ENCODE measurements at places on chromosomes 5 and 9.

- DNase-seq = no peak
Measured at GRCh38 chr5:58381566-58381965, 78.3 kb downstream of the PLK2 start.

GRCh38 chr5:54590824-54591223 lies 73.3 kb downstream of the SNX18 start:
- no peak for DNase-seq

- peak; percentile 4 for DNase-seq
Measured at GRCh38 chr5:168114444-168115017, 176.9 kb upstream of the WWC1 start.

DNA sequence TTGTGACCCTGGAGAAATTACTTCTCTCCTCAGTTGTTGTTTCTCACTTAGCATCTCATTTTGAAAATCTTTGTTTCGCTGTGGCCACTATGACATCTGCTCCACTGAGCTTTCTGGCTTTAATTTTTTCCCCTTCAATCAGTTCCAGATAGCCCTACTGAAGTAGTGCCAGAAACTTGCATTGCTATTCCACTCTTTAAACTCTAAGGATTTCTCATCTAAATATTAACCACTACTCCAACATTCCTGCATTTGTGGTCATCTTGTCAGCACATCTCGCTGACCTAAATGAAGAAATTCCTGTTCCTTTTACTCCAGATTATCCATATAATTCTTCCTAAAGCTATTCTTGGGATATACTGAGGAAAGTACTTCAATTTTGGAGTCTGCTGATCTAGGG lies 15.3 kb upstream of the NOL6 start:
- DNase-seq = no peak

GRCh38 chr9:36939655-36940499 lies 94.2 kb downstream of the PAX5 start:
- no peak for DNase-seq

GRCh38 chr5:149664083-149664482 lies 66.0 kb upstream of the PPARGC1B start:
- no peak for DNase-seq

- DNase-seq = no peak
Measured at GRCh38 chr9:94952565-94953373, 226.3 kb downstream of the AOPEP start.

- DNase-seq = no peak
Measured at GRCh38 chr9:112112941-112113681, 62.0 kb downstream of the SUSD1 start.

GRCh38 chr9:38768351-38768761 lies 48.4 kb upstream of the FAM240B start:
- DNase-seq = no peak

DNA sequence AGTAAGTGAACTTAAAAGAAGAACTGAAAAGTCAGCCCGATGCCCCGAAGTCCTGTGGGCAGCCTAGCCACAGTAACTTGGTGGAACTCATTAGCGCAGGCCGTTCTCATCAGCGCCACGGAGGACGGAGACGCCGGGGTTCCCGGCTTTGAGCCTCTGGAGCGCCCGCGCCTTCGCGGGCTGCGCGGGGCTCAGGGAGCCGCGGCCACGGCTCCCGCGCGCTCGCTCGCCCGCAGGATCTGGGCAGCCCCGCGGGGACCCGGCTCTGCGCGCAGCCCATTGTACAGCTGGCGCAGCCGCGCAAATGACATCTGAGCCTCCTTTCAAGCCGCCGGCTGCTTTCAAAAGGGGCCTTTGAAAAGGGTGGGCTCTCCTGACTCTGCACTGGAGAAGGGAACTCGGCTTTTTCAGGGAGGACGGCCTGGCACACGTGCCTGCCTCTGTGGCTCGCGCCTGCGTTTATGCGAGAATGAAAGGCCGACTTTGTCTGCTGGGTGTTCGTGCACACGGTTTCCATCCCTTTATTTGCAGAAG lies 40.7 kb downstream of the TLR4 start:
- DNase-seq = no peak

GRCh38 chr5:10528056-10528816 lies 35.6 kb upstream of the ANKRD33B start:
- DNase-seq = no peak

- no peak for DNase-seq
Measured at GRCh38 chr9:126761274-126761673, 43.6 kb upstream of the ZBTB43 start.

GRCh38 chr9:130884111-130884531 lies 12.5 kb downstream of the QRFP start:
- DNase-seq = no peak

- DNase-seq = peak; percentile 67
Measured at GRCh38 chr5:157761690-157762621, 18.4 kb downstream of the LSM11 start.

DNA sequence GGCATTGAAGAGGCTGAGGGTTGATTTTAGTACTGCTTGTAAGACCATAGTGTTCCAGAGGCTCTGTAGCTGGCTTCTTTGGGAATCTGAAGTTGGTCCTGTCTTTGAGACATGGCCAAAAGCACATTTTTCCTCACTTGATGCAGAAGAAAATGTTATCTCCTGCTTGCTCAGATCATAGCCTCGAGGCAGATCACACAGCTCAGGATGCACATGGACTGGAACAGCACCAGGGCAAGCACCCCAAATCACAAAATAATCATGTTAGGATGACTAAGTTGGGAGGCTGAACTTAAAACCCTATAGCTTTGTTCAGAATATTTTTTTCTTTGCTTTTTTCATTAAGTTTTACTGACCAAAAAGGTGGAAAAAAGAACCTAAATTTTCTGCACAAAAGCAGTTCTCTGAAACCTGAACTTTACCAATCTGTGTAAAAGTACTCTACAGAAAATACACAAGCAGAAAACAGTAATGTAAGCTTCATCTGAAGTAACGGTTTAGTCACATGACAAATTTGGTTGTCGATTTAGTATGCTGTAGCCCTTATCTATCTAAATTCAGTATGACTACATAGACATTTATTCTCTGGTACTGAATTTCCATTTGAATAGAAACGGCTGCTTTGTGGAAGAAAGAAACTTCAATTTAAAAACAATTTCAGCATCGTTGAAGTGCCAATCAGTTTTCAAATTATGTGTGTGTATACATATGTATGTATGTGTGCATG lies 3.4 kb downstream of the KLHL9 start:
- DNase-seq = no peak

GRCh38 chr5:56142614-56143372 lies 90.3 kb downstream of the ANKRD55 start:
- DNase-seq = no peak

DNA sequence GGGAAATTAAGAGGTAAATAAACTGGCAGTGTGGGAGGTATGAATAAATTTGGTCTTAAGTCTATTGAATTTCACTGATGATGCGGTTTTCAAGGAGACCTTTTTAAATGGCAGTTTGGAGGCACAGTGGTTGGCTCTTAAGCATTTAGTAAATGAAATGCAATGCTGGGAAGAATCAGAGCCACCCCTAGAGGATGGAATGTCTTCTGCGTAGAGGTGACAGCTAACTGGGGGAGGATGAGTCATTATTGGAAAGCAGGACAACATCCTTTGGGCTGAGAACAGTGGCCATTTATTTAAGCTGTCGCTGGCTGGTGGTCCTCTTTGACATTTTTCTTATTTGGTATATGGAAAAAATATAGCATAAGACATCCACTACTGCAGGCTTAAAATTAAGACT lies 163.2 kb downstream of the SH3GL2 start:
- DNase-seq = no peak

DNA sequence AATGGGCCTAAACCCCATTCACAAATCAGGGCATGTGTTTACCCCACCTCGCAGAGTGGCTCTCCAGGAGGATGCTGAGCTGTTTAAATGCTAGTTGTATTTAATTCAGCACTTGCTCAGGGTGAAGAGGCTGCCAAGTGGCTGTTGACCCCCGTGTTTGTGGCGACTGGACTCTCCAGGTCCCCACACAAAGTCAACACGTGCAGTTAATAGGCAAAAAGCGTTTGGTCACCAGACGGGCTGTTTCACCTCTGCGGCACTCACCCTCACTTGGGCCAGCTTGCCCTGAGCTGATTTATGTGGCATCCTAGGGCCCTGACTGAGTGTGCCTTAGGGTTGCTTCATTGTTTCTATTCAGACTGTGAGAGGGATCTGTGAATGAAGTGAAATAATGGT lies 152.3 kb downstream of the GAS1 start:
- DNase-seq = no peak

GRCh38 chr5:159782197-159782994 lies 133.9 kb upstream of the ADRA1B start:
- DNase-seq = no peak

DNA sequence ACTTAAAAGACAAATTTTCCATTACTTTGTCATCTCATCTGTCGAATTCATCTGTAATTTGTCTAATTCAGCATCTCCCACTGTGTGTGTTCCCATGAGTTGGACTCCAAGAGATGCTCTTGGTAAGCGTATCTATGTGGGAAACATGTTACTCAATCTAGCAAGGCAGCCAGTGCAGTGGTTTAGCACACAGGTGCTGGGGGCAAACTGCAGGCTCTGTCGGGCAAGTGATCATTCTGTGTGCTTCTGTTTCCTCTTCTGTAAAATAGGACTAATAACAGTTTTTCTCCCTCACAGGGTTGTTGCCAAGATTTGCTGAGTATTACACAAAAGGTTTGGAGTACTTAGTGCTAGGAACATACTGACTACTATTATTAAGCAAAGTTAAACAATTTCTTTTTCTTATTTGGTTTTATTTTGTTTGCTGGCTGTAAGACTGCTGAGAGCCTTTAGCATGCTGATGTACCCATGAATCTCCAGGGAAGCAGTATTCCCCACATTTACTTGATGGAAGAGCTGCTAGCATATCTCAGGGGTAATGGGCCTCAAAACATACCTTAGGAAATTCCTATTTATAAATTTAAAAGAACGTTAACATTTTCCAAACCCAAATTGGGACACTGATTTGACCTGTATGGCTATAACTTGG lies 709 bp upstream of the GAPT start:
- DNase-seq = no peak

GRCh38 chr5:35482167-35482755 lies 135.4 kb upstream of the SPEF2 start:
- DNase-seq = no peak

DNA sequence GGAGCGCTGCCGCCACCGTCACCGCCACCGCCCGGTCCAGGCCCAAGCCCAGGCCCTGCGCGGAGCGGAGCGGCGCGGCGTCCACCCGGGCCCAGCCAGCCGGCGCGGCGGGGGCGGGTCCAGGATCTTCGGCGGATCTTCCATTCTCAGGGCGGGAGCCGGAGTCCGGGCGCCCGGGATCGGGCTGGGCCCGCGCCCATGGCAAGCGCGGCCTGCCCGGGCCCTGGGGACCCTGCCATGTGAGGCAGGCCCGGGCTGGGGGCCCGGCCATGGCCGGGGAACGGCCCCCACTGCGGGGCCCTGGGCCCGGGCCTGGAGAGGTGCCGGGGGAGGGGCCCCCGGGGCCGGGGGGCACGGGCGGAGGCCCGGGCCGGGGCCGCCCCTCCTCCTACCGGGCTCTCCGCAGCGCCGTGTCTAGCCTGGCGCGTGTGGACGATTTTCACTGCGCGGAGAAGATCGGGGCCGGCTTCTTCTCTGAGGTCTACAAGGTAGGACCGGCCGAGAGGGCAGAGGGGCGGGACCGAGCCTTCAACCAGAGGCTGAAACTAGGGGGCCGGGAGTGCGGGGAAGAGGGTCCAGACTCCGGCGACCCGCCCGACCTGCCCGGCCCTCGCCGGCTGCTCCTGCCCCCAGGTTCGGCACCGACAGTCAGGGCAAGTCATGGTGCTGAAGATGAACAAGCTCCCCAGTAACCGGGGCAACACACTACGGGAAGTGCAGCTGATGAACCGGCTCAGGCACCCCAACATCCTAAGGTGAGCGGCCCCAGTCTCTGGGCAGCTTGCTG lies 482 bp downstream of the TESK1 start:
- peak; percentile 7 for DNase-seq

GRCh38 chr5:132480893-132481595 lies 9.5 kb downstream of the IRF1 start:
- DNase-seq = no peak

- DNase-seq = no peak
Measured at GRCh38 chr9:20242510-20243189, 379.6 kb downstream of the MLLT3 start.

DNA sequence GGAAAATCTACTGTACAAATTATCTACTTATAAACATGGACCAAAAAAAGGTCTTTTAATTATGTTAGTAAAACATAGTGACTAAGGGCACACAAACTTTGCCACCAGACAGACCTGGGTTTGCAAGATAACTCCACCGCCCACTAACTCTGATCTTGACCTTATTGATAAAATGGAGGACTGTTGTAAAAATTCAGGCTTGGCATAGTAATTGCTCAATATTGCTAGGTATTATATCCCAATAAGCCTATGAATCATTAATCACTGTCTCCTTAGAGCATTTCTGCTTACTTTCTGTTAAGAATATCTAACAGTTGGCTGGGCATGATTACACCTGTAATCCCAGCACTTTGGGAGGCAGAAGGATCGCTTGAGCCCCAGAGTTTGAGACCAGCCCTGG lies 3.8 kb downstream of the C9orf40 start:
- DNase-seq = peak; percentile 87

DNA sequence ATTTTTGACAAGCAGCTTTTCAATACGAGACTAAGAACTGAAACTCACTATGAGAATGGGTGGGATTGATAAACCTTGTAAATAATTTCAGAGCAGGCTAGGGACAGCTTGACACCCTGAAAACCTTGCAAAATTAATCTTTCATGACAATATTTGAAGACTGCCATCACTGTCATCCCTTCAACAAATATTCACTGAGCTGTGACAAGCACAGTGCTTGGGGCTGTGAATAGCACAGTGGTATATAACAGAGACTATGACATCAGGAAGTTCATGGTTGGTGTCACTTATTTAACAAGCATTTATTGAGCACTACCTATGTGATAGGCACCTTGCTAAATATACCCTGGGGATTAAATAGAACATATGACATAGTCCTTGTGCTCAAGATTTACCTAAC lies 741.0 kb upstream of the RIOK2 start:
- no peak for DNase-seq

GRCh38 chr5:177327539-177328522 lies 16.1 kb upstream of the MXD3 start:
- no peak for DNase-seq

- DNase-seq = no peak
Measured at GRCh38 chr9:109399258-109399767, 78.5 kb upstream of the EPB41L4B start.

All from hematopoietic multipotent progenitor cell treated with erythropoietin and hydrocortisone succinate and interleukin-3 and kit ligand, for 15 days (in vitro differentiated cells).